ENCODE measurements at places on chromosomes 12 and 14.

- no peak for DNase-seq
Observed at GRCh38 chr12:17528394-17528793, 561.6 kb downstream of the RERGL start.

DNA sequence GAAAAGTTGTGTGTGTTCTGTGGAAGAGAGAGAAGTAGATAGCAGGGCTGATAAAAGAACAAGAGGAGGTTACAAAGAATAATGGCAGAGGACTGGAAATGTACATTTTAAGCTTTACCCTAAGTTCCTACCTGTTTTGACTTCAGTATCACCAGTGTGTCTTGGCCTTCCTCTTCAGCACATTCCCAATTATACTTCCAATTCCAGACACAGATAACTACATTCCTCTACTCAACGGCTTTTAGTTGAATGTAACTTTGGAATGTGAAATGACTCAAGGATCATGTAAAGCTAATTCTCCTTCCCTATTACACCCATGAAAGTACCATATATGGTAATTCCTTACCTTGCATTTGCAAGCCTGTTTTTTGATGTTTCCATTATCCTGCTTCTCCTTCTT lies 5.0 kb downstream of the MGST1 start:
- DNase-seq: no peak

- no peak for DNase-seq
Observed at GRCh38 chr14:39472078-39472477, 39.8 kb upstream of the FBXO33 start.

DNA sequence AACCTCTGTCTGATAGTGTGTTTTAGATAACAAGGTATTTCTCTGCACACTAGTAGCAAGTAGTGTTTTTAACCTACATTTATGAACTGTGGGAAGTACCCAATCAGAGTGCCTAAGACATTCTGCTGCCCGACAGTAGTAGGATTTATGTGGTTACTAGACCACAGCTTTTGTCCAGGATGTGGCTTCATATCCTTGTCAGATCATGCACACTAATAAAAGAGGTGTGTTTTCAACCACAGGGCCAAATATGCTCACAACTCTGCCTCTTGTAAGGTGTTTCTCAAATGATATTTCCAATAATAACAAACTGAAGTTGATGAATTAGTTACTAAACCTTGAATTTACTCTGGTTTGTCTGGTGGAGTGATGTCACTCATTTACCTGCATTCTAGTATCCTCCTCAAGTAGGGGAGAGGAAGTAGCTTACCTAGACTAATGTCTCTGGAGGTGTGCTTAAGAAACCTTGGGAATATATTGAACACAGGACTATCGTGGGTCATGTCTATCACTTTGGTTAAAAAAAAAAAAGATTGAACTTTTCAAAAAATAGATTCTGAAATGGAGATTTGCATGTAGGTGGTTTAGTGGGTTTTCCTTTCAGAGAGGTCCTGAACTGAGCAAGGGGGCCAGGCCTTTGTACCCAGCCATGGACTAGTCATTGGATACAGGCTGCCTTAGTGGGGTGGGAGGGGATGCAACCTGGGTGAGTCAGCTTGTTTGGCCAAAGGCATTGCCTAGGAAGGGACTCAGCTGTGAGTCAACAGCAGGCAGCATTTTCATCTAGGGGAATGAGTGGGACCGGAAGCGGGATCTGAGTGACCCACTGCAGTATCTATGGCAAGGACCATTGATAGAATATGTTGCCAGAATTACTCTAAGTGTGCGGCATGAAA lies 14.1 kb downstream of the FBXW8 start:
- peak; percentile 23 for DNase-seq

DNA sequence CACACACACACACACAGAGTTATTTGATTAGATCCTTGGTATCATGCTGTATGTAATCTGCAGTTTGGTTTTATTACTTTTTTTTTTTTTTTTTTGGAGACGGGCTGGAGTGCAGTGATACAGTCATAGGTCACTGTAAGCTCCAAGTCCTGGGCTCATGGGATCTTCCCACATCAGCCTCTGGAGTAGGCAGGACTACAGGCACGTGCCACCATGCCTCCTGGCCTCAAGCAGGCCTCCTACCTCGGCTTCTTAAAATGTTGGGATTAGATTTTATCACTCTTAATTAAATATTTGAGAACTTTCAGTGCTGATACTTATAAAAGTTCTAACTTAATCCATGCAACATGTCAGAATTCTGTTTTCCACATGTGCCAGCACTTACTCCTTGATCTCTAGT lies 31.3 kb upstream of the PSEN1 start:
- no peak for DNase-seq

- DNase-seq: no peak
Observed at GRCh38 chr12:76947304-76947703, 68.5 kb upstream of the CSRP2 start.

GRCh38 chr12:120119271-120119973 lies 2.9 kb upstream of the RAB35 start:
- no peak for DNase-seq

- no peak for DNase-seq
Observed at GRCh38 chr14:75023108-75023507, 20.4 kb downstream of the EIF2B2 start.

- no peak for DNase-seq
Observed at GRCh38 chr12:57183939-57184725, 32.5 kb upstream of the NXPH4 start.

- DNase-seq: no peak
Observed at GRCh38 chr12:130435826-130436225, 98.1 kb downstream of the PIWIL1 start.

- DNase-seq: no peak
Observed at GRCh38 chr12:54430471-54431069, 11.5 kb upstream of the ITGA5 start.

GRCh38 chr12:37666069-37666781 lies 650.3 kb upstream of the ALG10B start:
- no peak for DNase-seq

DNA sequence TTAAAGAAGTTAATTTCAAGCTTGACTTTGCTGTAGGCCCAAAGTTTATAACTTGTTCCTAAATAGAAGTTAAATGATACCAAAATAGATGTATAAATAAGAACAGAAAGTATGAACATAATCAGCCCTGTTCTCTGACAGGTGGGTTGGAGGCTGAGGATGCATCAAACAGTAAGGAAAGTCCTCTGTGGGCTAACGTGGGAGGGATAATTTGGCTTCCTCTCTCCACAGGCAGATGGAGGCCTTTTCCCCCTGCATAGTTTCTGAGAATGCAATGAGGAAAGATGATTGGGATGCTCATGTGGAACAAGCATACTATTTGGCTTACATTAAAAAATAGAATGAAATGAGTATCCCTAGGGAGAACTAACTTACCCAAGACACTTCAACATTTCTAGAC lies 56.5 kb downstream of the GARIN6 start:
- no peak for DNase-seq

GRCh38 chr14:104644656-104645378 lies 40.2 kb upstream of the TMEM179 start:
- DNase-seq: no peak

DNA sequence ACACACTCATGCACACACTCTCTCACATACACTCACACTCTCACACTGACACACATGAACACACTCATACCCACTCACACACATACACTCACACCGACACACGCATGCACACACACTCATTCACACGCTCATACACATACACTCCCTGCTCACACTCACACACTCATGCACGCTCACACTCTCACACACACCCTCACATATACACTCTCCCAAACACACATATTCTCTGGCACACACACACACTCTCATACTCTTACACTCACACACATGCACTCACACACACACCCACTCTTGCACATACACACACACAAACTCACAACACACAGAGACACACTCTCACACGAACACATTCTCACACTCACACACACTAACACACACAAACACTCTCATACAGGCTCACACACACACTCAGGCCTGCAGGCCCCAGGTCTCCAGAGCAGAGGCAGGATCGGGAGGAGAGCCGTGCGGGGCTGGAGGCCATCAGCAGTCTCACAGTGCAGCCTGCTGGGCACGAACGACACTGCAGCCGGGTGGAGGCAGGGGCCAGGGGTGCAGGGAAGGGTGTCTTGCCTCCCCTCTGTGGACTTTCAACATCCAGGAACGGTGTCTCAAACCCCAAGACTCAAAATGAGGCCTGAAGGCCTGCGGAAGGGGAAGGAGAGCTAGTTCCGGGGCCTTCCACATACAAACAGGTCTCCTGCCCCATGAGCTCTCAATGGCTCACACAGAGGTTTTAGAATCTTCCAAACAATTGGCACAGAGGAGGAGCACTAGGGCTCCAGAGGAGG lies 148.7 kb downstream of the ANO2 start:
- DNase-seq: no peak

GRCh38 chr14:69994002-69994401 lies 114.8 kb downstream of the SMOC1 start:
- no peak for DNase-seq

DNA sequence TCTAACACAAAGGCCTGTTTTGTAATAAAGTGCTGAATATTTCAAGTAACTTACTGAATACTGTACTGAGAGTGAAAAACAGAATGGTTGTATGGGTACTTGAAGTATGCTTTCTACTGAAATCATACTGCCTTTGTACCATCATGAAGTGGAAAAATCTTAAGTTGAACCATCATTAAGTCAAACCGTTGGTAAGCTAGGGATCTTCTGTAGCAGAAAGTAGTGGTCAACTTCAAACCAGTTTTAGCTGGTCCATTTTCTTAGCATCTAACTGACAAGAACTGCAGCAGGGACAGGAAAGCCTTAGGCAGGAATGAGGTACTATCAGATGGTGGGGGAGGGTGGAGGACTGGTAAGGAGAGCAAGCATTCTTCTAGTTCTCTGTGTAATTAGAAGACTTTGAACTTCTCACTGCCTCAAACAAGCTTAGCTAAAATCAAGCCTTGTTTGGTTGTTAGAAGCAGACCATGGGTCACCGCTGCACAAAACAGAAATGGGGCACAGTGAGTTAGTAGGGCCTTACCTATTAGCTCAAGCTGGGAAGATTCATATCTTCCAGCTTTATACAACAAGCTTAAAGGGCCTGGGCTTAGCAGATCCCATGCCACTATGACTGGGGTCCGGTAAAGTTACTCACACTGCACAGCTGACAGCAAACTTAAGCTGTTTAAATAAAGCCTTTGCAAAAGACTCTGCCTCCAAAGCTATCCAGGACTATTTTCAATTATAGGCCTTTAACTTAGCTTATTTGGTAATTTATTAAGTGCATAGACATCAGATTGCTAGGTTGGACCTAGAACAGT lies 73.8 kb downstream of the ACADS start:
- no peak for DNase-seq

GRCh38 chr12:41653386-41654326 lies 465.5 kb downstream of the PDZRN4 start:
- no peak for DNase-seq

- no peak for DNase-seq
Observed at GRCh38 chr12:121550974-121551634, 29.7 kb downstream of the KDM2B start.

- DNase-seq: no peak
Observed at GRCh38 chr14:65431951-65432350, 19.4 kb downstream of the FUT8 start.

GRCh38 chr12:59151243-59151642 lies 230.9 kb upstream of the LRIG3 start:
- DNase-seq: no peak

GRCh38 chr14:95162641-95163040 lies 5.3 kb upstream of the DICER1 start:
- DNase-seq: no peak

GRCh38 chr12:109451400-109451799 lies 25.7 kb downstream of the KCTD10 start:
- DNase-seq: no peak

DNA sequence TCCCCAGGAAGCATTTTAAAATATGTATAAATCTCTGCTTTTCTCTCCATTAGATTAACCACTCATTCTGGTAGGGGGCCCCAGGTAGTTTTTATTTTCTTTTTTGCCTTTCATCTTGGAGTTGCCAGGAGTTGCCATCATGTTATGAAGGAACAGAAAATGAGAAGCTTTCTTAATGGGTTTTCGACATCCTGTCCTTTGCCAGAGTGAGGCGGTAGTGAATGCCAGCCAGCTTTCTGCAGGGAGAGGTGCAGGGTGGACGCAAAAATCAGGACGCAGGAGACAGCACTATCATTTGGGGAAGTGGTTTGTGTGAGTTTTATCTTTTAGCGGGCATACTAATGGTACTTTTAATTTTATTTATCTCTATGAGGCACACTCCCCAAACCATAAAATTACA lies 1.7 kb downstream of the RASSF8 start:
- no peak for DNase-seq

DNA sequence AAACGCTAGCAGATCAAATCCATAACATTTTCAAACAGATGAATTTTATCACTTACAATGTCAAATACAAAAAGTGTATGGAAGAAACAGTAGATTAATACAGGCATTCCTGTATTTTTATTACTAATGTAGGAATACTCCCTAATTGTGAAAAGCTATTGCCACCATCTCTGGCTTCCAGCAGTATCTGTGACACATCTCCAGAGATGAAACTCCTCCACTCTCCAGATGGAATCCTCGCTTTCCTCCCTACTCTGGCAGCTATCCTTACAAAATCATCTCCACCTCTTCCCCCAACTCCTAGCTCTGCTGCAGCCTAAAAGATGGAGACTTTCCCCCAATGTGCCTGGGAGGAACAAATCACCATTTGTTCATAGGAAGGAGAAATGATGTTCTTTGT lies 211.4 kb downstream of the SSPN start:
- no peak for DNase-seq

DNA sequence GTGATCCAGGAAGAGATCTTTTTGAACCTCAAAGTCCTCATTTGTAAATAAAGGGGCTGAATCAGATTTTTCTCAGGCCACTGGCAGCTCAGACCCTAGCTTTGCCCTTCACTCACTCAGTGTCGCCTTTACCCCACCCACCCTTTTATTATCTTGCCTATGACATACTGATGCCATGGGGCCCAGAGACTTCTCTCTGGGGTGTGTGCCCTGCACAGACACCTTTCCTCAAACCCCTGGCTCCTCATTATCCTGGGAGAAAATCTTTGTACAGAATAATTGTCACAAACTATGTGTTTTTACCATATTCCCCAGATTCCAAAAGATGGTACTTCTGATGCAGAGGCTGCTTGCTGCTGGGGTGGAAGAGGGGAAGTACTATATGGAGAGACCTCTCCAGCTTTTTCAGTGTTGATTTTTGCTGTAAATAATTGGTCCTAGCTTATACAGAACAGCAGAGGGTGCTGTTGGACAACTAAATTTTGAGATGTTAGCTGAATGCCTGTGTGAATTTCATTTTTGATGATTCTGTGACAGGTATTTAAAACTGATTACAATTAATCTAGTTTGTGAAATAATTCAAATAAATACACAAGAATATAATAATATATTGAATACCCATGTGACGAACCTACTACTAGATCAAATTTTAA lies 53.9 kb upstream of the DCD start:
- DNase-seq: no peak

DNA sequence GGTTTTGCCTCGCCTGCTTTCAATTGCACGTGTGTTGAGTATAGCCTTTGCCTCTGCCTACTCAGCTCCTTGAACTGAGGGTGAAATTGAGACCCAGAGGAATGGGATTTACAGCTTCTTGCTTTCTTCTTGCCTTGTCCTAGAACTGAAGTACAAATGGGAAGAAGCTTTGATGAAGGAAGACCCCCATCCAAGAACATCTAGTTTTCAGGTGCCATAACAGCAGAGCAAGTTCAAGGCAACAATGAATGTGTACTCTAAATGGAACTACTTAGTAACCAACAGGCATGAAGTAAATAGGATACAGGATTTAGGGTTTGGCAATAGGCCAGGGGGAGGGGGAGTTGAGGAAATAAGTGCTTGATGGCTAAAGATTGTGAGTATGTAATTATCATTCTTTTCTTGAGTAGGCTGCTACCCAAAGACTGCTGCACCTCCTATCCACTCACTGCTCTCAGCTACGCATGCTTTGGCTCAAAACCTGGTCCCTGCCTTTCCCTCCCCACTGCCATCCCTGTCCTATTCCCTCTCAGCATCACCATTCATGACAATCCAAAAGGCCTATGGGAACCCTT lies 2.1 kb downstream of the GPX2 start:
- DNase-seq: no peak

Data from activated CD8-positive, alpha-beta memory T cell treated with anti-CD3 and anti-CD28 coated beads for 4 hours (primary cell).